GM10248 (cell line): ENCODE measurements at places on chromosomes 7 and 10.

DNA sequence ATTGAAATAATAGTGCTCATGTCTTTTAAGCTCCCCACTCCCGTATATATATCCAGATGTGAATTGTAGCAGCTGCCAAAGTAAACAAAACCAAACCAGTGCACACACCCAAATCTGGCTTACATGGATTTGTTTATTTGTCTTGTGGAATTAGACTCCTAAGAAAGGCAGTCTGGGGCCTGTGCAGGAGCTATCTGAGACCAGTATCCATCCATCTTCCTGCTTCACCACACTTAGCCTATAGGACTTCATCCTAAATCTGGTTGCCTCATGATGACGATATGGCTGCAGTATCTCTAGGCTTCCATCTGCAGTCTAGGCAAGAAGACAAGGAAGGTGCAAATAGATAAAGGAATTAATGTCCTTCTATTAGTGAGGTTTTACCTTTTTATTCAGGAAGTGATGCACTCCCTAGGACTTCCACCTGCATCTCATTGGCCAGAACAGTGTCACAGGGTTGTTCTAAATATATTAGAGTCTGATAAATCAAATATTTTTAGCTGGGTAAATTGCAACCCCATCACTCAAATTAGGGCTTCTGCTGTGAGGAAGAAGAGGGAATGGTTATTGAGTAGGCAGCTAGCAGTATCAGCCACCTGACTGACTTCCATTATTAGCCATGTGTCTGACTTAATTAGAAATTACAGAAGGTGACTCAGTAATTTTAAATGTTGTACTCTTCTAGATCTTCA, 6.0 kb downstream of the WIPF3 start:
- no peak for DNase-seq

DNA sequence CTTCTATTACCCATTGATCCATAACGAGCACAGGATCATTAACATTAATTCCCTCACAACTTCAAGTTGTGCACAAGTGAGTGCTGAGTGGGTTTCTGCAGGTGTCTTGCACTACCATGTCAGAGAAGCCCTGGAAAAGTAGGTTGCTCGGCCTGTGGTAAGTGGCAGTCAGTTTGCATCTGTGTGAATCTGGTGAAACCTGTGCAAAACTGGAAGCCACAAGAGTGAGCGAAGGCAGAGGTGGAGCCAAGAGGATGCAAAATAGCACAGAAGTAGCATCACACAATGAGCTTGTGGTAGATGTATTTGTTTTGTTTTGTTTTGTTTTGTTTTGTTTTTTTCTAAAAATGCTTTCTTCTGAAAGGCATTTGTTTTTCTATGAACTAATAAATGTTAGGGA, 181.5 kb downstream of the THSD7A start:
- DNase-seq = no peak

GRCh38 chr7:5824297-5824610, 42.8 kb upstream of the RNF216 start:
- DNase-seq = peak; percentile 15

- no peak for DNase-seq
Observed at GRCh38 chr7:130047831-130048230, 3.3 kb downstream of the ZC3HC1 start.

- DNase-seq = no peak
Observed at GRCh38 chr10:22334414-22335172, 10.7 kb upstream of the SPAG6 start.

- DNase-seq = peak; percentile 34
Observed at GRCh38 chr7:135938563-135938962, 38.6 kb downstream of the MTPN start.

GRCh38 chr7:105990727-105991453, 27.8 kb downstream of the CDHR3 start:
- DNase-seq = no peak

GRCh38 chr10:95782318-95782717, 26.4 kb downstream of the ENTPD1 start:
- no peak for DNase-seq

- DNase-seq = no peak
Observed at GRCh38 chr7:150329331-150330120, 6.2 kb upstream of the ACTR3C start.

- DNase-seq = no peak
Observed at GRCh38 chr10:637221-637620, 52.2 kb downstream of the DIP2C start.

- peak; percentile 41 for DNase-seq
Observed at GRCh38 chr10:13453896-13454295, 74.9 kb downstream of the BEND7 start.
